ENCODE measurements at places on chromosomes 6 and 20. TPM values are rescaled to one million over a fixed set of nuclear protein-coding genes. Genes with fewer than 3 reads are reported as not detected.

BTNL2 gene
- not detected for total RNA-seq

COQ3 gene
- 10.7 TPM for total RNA-seq

SNPH gene
- 3.8 TPM for total RNA-seq

SPATS1 gene
- total RNA-seq, result not detected

GNAS gene
- total RNA-seq, result 774 TPM

RTEL1 gene
- 6.5 TPM for total RNA-seq

HEY2 gene
- total RNA-seq, result not detected

TRIM31 gene
- total RNA-seq, result 1.1 TPM

PKIB gene
- 0.54 TPM for total RNA-seq

ABHD16B gene
- not detected for total RNA-seq

RIMS1 gene
- total RNA-seq, result not detected

TMEM200A gene
- not detected for total RNA-seq

MUC21 gene
- total RNA-seq, result not detected

F13A1 gene
- total RNA-seq, result not detected

UNC5CL gene
- total RNA-seq, result 0.38 TPM

CDH4 gene
- 6.2 TPM for total RNA-seq

FGD2 gene
- total RNA-seq, result not detected

TTBK1 gene
- total RNA-seq, result 0.08 TPM

MCHR2 gene
- not detected for total RNA-seq

MYB gene
- 0.52 TPM for total RNA-seq

RSPO3 gene
- 97.7 TPM for total RNA-seq

KIFC1 gene
- total RNA-seq, result 49.0 TPM

ACSS1 gene
- 15.6 TPM for total RNA-seq

FNDC1 gene
- total RNA-seq, result not detected

SLC18B1 gene
- total RNA-seq, result 4.1 TPM

PNLDC1 gene
- not detected for total RNA-seq

BPI gene
- total RNA-seq, result not detected

POPDC3 gene
- 24.1 TPM for total RNA-seq

TFAP2D gene
- not detected for total RNA-seq

KCNK15 gene
- total RNA-seq, result 0.47 TPM

ORC3 gene
- 15.1 TPM for total RNA-seq

SLC16A10 gene
- total RNA-seq, result 0.08 TPM

SCAND1 gene
- total RNA-seq, result 81.9 TPM

TRAPPC3L gene
- total RNA-seq, result not detected

ADTRP gene
- total RNA-seq, result 0.71 TPM

All from A549 treated with ZK216348 at 1 μM for 4 hours (cell line).